ENCODE measurements at places on chromosomes 3 and 15.

DNA sequence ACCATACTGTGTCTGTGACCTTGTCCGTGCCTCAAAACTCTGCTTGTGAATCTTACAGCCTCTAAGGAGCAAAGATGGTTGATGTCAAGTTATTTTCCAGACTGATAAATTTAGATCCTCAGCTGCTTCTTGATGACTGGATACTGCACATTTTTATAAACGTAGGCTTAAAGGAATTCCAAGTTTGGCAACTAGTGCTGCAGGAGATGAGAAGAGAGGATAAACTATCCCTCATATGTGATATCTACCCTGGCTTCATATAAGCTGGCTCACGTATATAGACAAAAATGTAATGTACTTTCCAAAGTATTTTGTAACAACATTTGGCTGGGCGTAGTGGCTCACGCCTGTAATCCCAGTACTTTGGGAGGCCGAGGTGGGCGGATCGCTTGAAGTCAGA is 89.6 kb downstream of the GMPS start:
- no peak for DNase-seq

DNA sequence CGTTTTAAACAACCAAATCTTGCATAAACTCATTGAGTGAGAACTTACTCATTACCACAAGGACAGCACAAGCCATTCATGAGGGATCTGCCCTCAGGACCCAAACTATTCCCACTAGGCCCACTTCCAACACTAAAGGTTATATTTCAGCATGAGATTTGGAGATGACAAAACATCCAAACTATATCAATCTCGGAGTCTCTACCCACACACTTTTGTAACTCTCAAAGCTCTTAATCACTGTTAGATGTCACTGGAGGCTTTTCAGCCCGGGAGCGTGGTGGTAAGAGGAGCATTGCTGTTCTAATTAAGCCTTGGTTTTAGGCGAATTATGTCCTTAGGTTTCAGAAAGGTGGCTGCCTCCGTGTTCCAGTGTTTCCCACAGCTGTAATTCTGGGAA is 86.3 kb downstream of the CNTN6 start:
- DNase-seq = no peak

- no peak for DNase-seq
These were observed 41.6 kb downstream of the WDR76 start for GRCh38 chr15:43868406-43868805.

DNA sequence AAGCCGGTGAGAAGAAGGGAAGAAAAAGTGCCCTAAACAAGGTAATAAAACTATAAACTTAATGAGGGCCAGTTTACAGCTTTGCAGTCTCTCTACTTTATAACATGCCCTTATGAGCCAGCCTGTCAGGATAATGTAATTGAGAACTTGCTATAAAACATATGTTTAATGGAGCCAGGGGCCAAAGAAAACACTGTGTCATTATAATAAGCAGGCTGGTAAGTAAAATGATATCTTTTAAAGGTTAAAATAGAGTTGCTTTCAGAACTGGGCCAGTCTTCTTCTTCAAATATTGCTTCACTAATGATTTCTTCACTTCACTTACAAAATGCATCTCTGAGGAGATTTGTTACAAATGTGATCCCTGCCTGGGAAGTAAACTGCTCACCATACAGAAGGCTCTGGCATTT is 192.5 kb downstream of the SHOX2 start:
- DNase-seq = no peak

DNA sequence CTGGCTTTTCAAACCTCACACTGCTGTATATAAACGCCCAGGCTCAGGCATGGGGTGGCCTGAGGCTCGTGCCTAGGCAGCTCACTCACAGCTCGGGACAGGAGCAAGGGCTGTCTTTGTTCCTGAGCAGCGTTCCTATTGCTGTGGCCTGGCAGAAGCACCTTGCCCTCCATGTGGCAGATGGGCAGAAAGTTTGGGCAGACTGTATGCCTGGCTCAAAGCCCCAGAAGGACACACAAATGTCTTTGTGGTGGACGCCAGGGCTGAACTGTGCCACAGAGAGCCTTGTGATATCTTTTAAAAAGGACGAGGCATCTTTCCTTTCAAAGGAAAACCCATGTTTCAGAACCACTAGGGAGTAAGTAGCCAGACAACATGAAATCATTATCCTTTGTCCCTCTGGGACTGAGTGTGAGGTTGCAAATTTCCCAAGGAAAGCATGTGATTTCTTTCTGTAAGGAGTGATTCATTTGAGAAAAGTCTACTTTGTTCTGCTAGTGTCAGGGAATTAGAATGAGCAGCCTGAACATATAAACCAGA is 29.3 kb upstream of the UBE2E1 start:
- no peak for DNase-seq

GRCh38 chr3:36408146-36408545 is 27.8 kb downstream of the STAC start:
- DNase-seq = no peak

DNA sequence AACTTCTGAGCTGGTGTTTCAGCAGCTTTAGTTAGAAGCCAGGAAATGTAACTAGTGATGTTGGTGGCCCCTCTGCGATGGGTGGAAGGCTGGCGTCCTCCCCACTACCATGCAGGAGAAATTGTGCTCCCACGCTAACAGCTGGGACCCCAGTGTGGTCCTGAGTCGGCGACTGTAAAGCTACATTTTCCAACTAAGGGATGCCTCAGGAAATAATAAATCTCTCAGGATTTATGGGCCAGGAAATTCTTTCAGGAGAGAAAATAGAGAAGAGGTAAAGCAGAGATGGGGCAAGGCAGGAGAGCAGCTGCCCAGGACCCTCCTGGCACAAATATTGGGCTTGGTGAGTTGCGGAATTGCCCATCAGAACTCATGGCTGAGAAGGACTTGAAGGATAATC is 186.9 kb downstream of the OPA1 start:
- DNase-seq = no peak

- no peak for DNase-seq
These were observed 550.4 kb upstream of the ARPP21 start for GRCh38 chr3:35088943-35089342.

- DNase-seq = peak; percentile 92
These were observed 72.7 kb upstream of the ABI3BP start for GRCh38 chr3:101065962-101066361.

DNA sequence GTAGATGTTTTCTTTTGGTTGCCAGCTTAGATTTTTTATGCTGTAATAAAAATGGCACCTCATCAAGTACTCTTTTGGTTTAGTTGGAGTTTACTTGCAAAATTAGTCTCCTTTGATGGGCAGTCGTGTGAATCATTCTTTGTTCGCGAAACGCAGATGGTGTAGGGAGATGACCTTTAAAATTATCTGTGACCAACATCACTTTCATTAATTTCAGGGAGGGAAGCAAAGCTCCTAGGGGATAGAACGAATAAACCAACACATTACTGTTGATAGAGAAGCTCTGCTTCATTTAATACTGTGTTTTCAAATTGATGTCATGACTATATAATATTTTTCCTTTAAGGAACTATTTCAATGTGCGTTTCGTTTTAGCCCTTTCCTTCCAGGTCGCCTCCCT is 67.4 kb downstream of the USP13 start:
- DNase-seq = no peak

DNA sequence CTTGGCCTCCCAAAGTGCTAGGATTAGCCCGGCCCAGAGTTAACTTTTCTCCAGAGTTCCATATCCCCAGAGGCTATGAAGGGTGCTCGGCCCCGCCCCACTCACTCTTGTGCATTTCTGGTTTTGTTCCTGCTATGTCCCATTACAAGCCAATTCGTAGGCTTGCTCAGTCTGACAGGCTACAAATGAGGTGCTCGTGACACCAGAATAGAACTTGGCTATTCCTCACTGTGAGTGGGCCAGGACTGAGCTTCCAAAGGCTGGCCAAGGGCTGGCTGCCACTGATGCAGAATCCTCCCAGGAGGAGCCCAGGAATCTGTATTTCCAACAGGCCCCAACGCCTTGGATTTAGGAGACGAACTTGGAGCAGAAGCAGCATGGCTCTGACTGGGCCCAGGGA is 282.7 kb upstream of the C2CD4B start:
- DNase-seq = no peak

- no peak for DNase-seq
These were observed 254.0 kb downstream of the GABRB3 start for GRCh38 chr15:26518885-26519284.

GRCh38 chr15:66831289-66831688 is 129.3 kb downstream of the SMAD6 start:
- no peak for DNase-seq

DNA sequence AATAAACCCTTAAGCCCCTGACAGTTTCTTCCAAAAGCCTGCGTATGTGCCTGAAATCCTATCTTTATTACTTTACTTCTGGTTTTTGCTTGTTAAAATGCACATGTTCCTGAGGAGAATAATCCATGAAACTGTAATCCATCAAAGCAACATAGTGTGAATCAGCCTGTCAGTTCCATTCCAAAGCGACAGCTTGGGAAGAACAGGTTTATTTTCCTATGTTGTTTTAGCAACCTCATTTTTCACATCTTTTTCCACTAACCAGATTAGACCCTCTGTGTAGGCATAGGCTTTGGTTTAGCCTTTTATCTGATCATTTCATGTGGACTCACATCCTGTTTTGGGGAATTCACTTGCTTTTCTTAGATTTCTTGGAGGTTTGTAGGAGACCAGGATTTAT is 988.0 kb downstream of the SQOR start:
- no peak for DNase-seq

DNA sequence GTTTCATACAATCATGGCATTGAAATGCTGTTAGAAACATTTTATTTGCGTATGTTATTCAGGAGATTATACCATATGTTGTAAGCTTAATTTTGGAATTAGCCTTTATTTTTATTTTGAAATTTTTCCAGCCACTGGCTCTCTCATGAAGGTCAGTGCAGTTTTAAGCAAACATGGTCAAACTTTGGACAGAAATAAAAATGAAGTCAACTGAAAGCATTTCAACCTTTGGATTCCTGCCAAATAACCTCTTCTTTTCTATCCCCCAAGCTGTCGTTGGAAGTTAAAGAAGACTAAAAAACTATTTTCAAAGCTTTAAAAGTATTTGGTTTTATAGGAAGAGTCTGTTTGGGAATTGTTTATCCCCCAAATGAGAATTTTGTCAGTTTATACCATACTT is 846.6 kb downstream of the MCTP2 start:
- no peak for DNase-seq

GRCh38 chr3:113002679-113003078 is 11.9 kb downstream of the GTPBP8 start:
- no peak for DNase-seq

- peak; percentile 17 for DNase-seq
These were observed 529.8 kb upstream of the NAALADL2 start for GRCh38 chr3:174329321-174329720.

DNA sequence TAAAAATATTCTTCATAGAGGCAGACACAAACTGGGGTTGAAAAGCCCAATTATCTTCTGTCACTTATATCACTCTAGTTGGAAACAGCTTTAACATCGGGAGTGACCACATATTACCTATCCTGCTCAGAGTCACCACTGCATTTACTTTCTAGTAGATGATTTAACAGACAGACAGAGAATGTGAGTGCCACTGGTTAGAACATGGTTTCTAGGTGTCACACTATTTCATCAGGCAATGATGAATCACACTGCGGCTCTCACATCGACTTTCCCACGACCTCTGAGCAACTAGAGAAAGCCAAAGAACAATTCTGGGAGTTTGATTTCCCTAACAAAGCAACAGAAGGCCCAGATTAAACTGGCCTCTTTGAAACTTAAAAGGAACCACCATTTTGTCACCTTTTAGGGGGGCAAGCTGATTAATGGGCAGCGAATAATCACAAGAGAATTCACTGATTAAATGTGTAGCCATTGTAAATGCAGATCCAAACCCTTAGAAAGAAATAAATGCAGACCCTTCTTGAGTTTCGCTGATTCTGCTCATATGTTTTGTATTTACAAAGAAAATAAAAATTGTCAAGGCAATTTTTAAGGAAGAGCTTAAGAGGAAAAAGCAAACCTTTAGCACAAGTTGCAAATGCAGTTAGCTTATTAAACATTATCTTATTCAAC is 112.6 kb upstream of the KBTBD8 start:
- peak; percentile 1 for DNase-seq

DNA sequence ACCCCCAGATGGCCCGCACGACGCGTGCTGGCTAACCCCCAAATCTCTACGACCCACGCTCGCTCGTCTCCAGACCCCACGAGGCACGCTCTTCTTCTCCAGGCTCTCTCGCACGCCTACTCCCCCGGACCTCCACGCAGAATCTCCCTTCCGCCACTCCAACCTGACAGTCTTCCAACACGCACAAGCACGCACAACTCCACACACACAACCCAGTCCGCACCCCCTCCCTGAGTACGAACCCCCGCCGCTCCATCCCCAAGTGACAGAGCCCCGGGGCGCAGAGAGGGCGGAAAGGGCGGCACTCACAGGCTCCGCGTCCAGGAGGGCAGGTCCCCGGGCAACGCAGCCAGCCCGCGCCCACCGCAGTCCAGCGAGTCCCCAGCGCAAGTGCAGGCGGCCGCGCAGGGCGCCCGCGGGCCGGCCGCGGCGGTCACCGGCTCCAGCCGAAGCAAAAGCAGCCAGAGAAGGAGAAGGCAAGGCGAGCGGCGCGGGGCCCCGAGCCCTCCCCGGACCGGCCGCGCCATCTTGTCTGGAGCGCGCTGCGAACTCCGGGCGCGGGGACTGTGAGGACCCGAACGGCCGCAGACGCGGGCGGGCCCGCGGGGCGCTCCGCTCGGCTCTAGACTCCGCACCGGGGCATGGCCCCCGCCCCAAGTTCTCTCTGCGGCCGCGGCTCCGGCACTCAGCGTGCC is 794 bp downstream of the LRIG1 start:
- no peak for DNase-seq

DNA sequence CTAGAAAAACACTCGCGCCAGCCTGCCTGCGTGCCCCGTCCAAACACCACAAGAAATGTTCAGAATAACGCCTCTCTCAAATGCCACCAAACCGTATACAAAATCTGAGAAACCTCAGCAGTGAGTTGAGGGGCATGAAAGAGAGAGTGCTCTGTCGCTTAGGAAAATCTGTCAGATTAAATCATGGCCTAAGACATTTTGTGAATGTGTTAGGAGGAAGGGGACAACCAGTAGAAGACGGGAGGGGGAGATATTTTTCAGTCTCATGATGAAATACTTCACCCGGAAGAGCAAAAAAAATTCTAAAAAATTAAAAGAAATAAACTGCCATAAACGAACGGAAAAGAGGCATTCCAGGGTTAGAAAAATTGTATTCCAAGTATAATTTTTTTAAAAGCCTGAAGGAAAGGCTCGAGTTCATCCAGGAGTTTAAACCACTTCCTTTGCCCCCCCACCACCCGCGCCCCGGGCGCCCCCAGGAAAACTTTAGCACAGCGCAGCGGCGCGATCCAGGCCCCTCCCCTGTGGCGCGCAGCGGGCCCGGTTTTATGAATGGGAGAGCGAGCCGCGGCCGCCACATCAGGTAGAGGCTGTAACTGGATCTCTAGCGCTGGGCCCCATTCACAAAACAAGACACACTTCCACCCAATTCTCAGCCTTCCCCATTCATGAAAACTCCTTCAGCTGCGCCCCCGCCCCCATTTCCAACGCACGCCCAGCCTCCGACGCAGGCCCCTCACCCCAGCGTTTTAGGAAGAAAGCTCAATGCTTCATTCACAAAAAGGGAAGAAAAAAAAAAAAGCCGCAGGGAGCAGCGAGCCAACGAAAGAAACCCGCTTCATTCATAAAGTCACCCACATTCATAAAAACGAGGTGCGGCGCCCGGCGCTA is 1.4 kb downstream of the ETV5 start:
- peak; percentile 27 for DNase-seq

GRCh38 chr15:83658430-83659416 is 4.8 kb downstream of the ADAMTSL3 start:
- DNase-seq = no peak

GRCh38 chr15:33341953-33342352 is 31.2 kb downstream of the RYR3 start:
- DNase-seq = no peak

Data from foreskin keratinocyte (primary cell).